ENCODE measurements at places on chromosomes 11 and 22.

DNA sequence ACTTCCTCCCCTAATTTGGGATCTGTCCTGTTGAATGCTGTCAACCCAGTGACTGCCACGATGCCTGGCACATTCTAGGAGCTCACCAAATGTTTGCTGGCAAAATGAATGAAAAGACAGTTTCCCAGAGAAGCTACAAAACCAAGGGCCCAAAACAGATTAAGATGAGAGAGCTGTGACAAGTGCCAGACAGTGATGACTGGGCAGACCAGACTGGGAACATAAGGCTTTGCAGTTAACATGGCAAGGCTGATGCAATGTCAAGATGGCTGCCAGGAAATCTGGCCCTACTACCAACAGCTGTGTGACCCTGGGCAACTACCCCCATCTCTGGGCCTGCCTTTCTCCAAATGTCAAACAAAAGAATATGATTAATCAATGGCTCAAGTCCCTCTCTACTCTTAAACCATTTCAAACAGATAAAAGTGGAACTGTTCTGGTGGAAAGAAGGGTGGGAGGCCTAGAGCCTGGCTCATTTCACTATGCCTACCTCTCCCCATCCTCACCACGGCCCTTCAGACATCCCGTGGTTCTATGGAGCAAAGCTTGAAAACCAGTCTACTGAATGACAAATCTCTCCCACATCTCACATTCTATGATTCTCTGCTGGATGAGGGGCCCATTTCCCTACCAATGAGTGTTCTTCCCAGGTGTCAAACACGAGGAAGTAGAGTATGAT is 12.8 kb downstream of the AP1B1 start:
- no peak for DNase-seq

DNA sequence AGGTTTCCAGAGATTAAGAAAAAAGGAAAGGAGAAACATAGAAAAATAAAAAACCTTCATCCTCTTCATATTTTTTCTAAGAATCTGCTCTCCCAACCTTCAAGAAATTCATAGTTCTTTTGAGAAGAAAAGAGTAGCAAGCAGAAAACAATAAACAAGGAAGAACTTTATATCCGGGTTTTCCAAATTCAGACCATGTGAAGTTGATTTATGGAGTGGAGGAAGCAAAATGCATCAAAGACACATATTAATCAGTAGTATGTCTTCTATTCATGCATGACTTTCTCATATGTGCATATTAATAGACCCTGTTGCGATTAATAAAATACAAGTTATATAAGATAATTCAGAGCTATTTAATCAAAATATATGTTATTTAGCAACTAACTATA is 20.5 kb upstream of the CTSC start:
- DNase-seq, result no peak

DNA sequence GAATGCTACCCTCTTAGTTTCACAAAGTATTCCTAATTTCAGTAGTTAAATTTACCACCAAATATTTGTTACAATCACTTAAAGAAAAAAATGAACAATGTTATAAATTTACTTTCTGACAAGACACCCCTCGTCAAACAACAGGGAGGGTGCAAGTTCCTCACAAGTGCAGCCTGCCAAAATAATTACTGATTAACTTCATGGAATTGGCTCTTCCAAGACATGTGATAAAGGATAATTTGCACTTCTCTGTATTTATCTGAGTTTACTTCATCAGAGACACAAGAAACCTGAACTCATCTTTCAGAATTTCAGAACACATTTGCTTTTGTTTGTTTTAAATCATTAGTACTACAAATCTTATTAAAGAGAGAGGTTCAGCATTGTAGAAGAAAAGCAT is 66.5 kb downstream of the LARGE2 start:
- no peak for DNase-seq

DNA sequence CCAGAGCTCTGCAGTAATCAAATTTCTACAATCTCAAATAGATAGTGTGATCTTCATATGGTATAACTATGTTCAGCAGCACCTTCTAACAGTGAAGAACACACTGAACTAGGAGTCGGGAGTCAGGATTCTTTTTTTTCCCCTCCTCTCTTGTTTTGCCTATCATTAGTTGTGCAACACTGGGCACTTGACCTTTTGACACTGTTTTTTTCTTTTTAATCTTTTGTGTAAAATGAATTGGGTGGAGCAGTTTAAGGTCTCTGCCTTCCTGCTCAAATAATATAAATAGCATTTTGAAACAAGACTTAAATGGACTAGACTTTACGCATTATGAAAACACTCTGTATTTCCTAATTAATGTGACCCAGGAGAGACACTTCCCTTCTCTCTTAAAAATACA is 39.7 kb downstream of the CTSC start:
- peak; percentile 34 for DNase-seq

DNA sequence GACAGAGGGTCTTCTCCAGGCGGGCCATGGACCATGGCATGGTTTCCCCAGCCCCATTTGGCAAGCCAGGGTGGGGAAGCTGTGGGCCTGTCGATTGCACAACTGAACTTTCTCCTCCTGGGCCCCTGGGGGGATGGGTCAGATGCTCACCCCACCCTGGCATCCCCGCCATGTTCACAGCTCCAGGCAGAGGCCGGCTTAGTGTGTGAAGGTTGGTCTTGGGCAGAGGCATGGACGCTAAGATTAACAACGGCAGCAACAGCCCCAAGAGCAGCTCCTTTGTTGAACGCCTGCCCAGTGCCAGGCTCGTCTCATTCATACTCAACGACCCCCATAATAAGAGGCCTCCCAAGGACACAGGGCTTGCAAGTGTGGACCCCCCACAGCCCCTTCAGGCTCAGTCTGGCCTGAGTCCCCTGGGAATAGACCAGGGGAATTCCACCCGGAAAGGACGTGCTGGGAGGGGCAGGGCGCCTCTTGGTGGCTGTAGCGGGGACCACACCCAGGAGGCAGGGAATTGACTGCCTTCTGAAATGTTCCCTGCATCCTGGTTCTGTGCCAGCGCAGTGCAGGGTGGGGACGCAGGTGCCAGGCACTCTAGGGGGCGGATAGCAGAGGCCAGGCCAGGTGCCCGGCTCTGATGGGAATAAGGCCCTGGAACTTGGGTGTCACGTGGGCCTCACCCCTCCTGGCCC is 8.3 kb downstream of the TSPO start:
- no peak for DNase-seq

All from NCI-H146 (cell line).